NCI-H345 (cell line): ENCODE measurements at places on chromosomes 7 and 10.

DNA sequence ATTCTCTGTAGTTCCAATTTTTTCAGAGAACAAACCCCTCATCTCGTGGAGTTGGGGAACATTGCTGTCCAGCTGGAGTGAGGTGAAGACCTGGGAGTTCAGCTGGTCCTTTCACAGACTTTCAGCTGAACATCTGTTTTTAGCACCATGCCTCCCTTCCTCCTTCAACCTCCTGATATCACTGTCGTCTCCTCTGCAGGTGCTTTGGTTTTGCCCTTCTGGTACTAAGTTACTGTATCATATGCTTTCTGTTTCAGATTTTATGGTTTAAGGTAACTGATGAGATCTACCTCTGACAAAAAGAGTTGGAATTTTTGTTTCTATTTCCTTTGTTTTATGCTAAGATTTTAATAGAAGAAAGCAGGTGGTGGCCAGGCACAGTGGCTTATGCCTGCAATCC lies 102.9 kb downstream of the ZNF438 start:
- DNase-seq: no peak

DNA sequence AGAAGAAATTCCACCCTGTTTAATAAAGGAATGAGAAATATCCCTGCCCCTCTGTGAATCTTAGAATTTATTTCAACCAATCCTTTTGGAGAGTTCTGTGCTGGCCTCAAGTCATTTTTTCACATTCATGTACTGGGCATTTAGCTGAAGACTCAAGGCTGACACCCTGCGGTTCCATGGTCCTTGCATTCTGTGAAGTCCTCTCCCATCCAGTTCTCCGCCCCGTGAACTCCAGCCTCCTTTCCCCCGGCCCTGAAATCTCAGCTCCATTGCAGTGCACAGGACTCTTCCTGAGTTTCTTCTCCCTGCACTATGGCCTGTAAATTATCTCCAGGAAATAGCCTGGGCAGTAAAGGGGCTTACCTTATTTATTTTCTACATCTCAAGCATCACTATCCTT lies 183.0 kb upstream of the KCND2 start:
- no peak for DNase-seq

GRCh38 chr10:26780106-26780792 lies 80.5 kb downstream of the ABI1 start:
- DNase-seq: no peak

- DNase-seq: no peak
Measured at GRCh38 chr7:74343281-74344131, 54.3 kb downstream of the CLIP2 start.

DNA sequence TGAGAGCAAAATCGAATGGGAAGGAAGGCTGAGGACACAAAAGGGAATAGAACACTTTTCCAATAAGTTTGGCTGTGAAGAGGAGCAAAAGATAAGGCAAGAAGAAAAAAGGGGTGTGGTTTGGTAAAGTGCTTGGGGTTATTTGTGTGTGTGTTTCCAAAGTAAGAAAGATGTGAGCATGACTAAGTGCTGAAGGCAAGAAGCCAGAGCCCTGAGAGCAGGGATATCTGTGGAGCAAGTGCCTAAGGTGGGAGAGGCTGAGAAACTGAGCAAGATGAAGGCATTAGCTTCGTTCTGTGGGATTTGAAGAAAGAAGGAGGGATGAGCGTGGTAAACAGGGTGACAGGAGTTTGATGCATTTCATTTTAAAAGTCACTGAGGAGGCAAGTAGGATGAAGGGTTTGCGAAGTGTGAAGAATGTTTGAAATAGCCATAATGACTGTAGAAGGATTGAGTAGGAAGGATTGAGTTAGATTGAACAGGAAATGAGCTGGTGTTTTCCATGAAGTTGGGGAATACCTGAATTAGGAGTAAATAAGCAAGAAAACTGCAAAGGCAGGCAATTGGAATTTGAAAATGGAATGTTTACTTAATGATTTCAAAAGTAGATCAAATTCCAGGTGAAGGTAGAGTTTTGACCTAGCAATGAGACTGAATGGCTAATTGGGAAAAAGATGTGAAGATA lies 19.9 kb upstream of the SP4 start:
- DNase-seq: no peak

GRCh38 chr10:126187399-126187798 lies 200.9 kb downstream of the ADAM12 start:
- no peak for DNase-seq

GRCh38 chr7:55179931-55180682 lies 161.3 kb downstream of the EGFR start:
- no peak for DNase-seq

DNA sequence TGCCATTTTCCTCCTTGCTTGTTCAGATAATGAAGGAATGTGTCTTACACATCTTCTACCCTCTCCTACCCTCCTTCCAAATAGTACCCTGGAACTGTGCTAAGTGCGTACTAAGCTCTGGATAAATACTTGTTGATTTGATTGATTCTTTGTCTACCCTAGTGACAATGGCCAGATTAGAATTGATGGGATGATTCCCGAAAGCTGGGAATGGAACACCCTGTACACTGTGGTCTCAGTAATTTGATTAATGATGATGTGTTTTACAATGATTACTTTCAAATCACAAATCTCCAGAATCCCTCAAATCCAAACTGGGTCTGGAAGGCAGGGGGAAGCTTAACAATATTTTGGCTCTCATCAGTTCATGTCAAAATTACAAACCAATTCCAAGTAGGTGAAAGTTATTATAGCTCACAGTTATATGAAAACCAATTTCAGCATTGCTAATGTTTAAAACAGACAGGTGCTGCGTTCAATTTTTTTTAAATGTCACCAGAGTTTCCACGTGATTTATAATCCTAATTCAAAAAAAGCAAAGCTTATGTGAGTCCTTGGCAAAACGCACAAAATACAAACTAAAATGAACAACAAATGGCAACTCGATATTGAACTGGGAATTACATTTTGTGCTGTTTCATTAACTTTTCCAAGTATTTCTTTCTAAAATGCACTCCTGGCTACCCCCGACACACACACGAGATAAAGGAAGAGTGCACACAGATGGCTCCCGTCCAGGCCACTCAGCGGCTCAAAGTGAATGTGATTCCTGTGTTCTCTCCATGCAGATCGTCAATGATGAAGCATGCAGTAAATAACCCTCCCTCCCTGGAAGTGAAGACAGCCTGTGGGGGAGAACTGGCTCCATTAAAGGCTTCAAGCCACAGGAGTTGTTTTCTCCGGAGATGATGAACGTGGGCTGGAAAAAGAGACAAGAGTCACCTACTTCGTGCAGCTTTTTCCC lies 21.7 kb upstream of the ADRB1 start:
- DNase-seq: no peak

DNA sequence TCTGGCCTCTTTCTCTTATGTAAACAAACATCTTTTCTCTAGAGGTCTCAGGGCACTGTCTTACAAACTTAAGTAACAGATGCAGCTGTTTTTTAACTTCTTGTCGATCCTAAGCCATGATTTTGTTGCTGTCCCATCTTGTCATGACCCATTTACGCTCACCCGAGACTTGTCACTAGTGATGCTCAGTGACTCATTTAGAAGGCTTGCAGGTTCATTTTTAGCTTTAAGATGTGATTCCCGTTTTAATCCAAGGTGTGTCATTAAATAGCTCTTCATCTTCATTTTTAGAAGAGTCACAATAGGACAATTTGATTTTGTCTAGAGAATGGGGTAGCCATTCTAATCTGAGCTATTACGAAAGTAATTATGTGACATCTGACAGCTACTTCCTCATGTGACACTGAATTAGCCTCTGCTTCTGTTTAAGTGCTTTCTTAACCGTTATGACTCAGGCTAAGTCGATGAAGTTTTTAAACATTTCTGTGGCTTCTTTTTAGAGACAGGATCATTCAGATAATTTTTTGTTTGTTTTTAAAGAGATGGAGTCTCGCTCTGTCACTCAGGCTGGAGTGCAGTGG lies 42.7 kb downstream of the SPDYE5 start:
- DNase-seq: no peak

DNA sequence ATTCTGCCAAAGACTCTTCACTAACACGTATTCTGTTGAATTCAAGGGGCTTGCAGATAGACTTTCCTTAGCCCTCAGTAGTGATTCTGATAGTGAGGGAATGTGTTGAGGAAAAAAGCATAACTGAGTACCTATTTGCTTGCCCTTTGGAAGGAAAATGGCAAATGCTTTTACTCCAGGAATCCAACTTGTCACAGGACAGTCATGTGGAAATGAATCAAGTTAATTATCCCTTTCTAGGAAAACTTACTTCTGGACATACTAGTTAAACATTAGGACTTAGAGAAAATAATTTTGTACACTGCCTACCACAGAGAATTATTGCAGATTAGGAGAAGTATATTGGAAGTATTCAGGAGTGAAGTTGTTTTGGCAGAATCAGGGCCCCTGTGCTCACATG lies 148.9 kb upstream of the SLC13A1 start:
- DNase-seq: no peak

DNA sequence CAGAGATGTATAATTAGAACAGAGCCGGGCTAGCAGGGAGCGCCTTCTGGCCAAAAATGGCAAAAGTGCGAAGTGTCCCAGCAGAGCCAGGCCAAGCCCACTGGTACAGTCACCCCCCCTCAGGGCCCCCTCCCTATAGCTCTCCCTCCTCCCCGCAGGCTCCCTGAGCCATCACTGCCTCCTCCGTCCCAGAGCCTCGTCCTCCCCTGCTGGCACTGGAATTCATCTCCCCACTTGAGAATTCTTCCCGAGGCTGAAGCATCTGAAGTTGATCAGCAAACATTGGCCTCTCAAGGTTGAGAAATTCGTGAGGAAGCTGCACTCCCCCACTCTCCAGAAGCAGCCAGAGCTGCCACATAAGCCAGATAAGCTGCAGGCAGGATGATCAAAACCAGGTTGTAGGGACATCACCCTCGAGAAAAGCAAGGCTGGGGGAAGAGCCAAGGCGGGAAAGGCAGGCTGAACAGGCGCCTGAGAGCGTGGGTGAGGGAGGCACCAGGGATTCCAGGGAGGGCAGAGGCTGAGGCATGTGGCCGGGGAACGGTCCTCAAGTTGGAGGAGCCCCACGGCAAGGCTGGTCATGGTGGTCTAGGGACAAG lies 23.4 kb downstream of the CAMK2G start:
- DNase-seq: no peak

DNA sequence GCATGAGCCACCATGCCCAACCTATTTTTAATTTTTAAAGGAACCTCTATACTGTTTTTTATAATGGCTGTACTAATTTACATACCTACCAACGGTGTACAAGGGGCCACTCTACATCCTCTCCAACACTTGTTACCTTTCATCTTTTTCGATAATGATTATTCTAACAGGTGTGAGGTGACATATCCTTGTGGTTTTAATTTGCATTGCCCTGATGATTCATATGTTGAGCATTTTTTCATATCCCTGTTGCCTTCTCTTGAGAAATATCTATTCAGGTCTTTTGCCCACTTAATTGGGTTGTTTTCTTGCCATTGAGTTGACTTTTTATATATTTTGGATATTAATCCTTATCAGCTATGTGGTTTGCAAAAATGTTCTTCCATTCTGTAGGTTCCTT lies 167.0 kb downstream of the CTTNBP2 start:
- DNase-seq: no peak

GRCh38 chr7:26930201-26930600 lies 65.8 kb upstream of the SKAP2 start:
- DNase-seq: no peak

DNA sequence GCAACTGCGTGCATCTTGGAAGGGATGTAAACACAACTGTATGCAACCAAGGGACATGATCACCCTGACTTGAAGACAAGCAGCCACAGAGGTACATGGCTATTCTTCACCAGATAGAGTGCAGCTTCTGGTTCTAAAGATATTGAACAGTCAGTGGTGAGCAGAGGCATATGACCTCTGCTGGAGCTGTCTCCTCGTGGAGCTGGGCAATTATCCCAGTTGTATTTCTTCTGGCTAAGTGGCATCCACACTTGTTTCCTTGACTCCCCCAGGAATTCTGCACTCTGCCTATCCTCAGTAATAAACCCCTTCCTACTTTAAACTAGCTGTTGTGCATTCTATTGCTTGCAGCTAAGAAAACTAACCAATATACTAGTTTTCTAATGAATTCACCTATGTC lies 216.8 kb downstream of the THSD7A start:
- DNase-seq: no peak

DNA sequence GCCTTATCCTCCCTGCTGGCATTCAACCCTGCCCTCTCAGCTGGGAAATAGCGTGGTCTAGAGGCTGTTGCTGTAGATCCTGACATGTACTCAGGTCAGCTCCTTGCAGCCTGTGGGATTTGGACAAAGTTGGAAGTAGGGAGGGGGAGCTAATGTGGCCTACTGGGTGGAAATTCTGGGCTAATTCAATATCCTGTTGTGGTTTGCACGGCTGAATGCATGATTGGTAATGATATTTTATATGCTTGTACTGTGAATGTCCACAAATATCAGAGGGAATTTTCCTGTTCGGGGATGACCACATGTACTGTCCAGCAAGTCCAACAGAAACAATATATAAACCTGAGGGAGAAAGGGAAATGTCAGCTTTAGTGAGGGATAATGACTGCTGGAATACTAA lies 22.1 kb upstream of the NPVF start:
- no peak for DNase-seq

- no peak for DNase-seq
Measured at GRCh38 chr7:123770378-123770777, 21.6 kb upstream of the WASL start.

DNA sequence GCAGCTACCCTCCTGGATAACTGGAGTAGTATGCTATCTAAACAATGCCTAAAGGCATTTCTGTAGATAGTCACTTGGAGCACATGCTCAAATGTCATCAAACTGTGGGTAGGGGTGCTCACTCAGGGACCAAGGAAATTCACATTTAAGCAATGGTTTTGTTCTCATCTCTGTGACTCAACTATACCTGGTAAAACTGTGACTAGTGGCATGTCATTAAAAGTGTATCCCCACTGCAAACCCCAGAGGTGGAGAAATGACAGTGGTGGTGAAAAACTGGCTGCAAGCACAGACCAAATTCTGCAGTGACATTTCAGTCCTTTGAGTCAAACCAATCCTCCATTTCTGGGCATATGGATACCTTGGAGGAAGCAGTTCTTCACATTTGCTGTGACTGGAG lies 134.2 kb upstream of the EFCAB10 start:
- DNase-seq: no peak

DNA sequence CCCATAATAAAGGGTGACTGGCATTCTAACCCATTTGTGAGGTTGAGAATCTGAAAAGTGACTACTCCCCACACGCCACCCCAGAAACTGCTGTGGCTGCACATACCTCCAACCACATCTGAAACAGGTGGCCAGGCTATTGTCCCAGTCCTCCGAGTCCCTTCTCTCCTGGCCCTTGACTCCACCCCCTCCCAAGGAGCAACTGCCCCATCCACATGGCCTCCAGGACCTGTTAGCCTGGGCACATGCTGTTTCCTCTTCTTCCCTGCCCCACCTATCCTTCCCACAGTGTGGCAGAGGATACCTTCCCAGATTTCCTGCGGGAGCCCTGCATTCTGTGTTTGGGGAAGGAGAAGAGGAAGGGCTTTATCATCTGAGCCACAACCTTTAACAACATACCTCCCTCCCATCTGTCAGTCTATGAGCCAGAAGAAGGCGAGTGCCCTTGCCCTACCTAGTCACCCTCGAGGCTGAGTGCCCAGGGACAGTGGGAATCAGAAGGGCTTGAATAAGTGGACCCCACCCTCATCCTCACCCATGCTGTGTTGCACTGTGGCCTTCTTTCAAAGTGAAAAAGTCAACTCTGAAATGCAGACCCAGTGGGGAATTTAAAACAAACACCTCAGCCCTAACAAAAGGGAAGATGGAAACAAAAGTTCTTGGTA lies 11.9 kb downstream of the STEAP1B start:
- no peak for DNase-seq

- no peak for DNase-seq
Measured at GRCh38 chr7:78169992-78170391, 371.4 kb downstream of the PHTF2 start.

GRCh38 chr7:43787771-43788170 lies 29.3 kb downstream of the BLVRA start:
- DNase-seq: no peak
